ENCODE measurements at places on chromosomes 5 and 9.

GRCh38 chr5:89668821-89669220, 740.7 kb downstream of the CETN3 start:
- no peak overlapping the region for H3K27ac ChIP-seq
- DNase-seq = no peak
- no peaks in the 10 kb centered on the region for H3K27me3 ChIP-seq
- no peaks in the 10 kb centered on the region for H3K4me1 ChIP-seq

DNA sequence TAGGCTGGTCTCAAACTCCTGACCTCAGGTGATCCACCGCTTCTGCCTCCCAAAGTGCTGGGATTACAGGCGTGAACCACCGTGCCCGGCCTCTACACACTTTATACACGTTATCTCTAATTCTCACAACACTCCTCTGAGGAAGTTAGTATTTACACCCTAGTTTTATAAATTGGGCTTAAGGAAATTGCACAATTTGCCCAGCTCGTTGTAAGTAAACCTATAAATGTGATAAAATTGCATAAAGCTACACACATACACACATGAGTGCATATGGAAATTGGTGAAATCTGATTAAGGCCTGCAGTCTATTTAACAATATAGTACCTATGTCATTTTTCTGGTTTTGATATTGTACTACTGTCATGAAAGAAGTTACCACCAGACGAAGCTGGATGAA, 4.4 kb upstream of the SLC4A9 start:
- no peaks in the 10 kb centered on the region for H3K36me3 ChIP-seq
- peaks cover 7% of the 10 kb centered on the region for H3K27me3 ChIP-seq
- no peak overlapping the region for H3K4me3 ChIP-seq
- H3K27ac ChIP-seq = no peak overlapping the region
- peaks cover 26% of the 10 kb centered on the region for H3K4me1 ChIP-seq

- H3K36me3 ChIP-seq = no peaks in the 10 kb centered on the region
- no peak overlapping the region for H3K27ac ChIP-seq
- no peaks in the 10 kb centered on the region for H3K27me3 ChIP-seq
- H3K4me3 ChIP-seq = no peak overlapping the region
- DNase-seq = no peak
- no peaks in the 10 kb centered on the region for H3K4me1 ChIP-seq
Observed at GRCh38 chr5:3110371-3110770, 358.9 kb upstream of the IRX2 start.

GRCh38 chr5:32589942-32590869, 4.8 kb downstream of the SUB1 start:
- H3K27ac ChIP-seq = no peak overlapping the region
- peaks cover 57% of the 10 kb centered on the region for H3K36me3 ChIP-seq
- peaks cover 1% of the 10 kb centered on the region for H3K27me3 ChIP-seq

- H3K4me3 ChIP-seq = no peak overlapping the region
- DNase-seq = peak; percentile 24
- peaks cover 25% of the 10 kb centered on the region for H3K4me1 ChIP-seq
- H3K36me3 ChIP-seq = peaks cover 34% of the 10 kb centered on the region
- H3K27ac ChIP-seq = no peak overlapping the region
Observed at GRCh38 chr9:6917162-6917561, 159.4 kb downstream of the KDM4C start.

GRCh38 chr9:136754626-136755301, 3.3 kb downstream of the LCN8 start:
- H3K4me3 ChIP-seq = no peak overlapping the region
- H3K4me1 ChIP-seq = peaks cover 6% of the 10 kb centered on the region
- peaks cover 8% of the 10 kb centered on the region for H3K36me3 ChIP-seq
- no peak for DNase-seq
- no peak overlapping the region for H3K27ac ChIP-seq

- no peak overlapping the region for H3K4me3 ChIP-seq
- no peaks in the 10 kb centered on the region for H3K4me1 ChIP-seq
- no peak for DNase-seq
- no peaks in the 10 kb centered on the region for H3K27me3 ChIP-seq
- H3K36me3 ChIP-seq = no peaks in the 10 kb centered on the region
- H3K27ac ChIP-seq = no peak overlapping the region
Observed at GRCh38 chr5:11305245-11305644, 544.2 kb upstream of the DAP start.

- H3K36me3 ChIP-seq = no peaks in the 10 kb centered on the region
- no peak for DNase-seq
- H3K4me3 ChIP-seq = no peak overlapping the region
- no peak overlapping the region for H3K27ac ChIP-seq
- H3K4me1 ChIP-seq = no peaks in the 10 kb centered on the region
- H3K27me3 ChIP-seq = no peaks in the 10 kb centered on the region
Observed at GRCh38 chr5:146962801-146963355, 84.3 kb upstream of the PPP2R2B start.

- peak; percentile 76 for DNase-seq
- H3K36me3 ChIP-seq = peaks cover 37% of the 10 kb centered on the region
- no peak overlapping the region for H3K27ac ChIP-seq
- peaks cover 20% of the 10 kb centered on the region for H3K4me1 ChIP-seq
- H3K27me3 ChIP-seq = no peaks in the 10 kb centered on the region
Observed at GRCh38 chr5:34914671-34915138, 599 bp downstream of the RAD1 start.

GRCh38 chr9:9246726-9247125, 1366.1 kb downstream of the PTPRD start:
- H3K27me3 ChIP-seq = no peaks in the 10 kb centered on the region
- H3K36me3 ChIP-seq = no peaks in the 10 kb centered on the region
- H3K27ac ChIP-seq = no peak overlapping the region
- no peak overlapping the region for H3K4me3 ChIP-seq

DNA sequence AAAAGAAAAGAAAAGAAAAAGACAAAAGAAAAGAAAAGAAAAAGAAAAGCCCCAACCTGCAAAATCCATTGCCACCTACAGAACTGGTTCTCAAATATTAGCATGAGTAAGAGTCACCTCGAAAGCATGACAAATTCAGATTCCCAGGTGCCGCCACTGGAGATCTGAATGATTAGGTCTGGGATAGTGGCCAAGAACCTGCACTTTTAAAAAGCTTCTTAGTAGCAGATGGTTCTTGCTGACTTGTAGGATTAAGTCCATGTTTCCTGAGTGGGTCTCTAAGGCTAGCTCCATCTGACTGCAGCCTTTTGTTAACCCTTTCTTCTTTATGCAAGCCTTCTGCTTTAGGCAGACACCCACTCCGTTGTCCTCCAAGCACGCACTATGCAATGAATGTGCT, 178.5 kb upstream of the CDH18 start:
- no peak overlapping the region for H3K4me3 ChIP-seq
- H3K27me3 ChIP-seq = no peaks in the 10 kb centered on the region
- H3K36me3 ChIP-seq = no peaks in the 10 kb centered on the region

GRCh38 chr5:66958980-66959641, 237.5 kb downstream of the CD180 start:
- DNase-seq = peak; percentile 40
- no peak overlapping the region for H3K27ac ChIP-seq
- no peaks in the 10 kb centered on the region for H3K36me3 ChIP-seq
- no peaks in the 10 kb centered on the region for H3K27me3 ChIP-seq

- DNase-seq = peak; percentile 92
- peak overlapping the region; percentile 99 for H3K4me3 ChIP-seq
- H3K36me3 ChIP-seq = peaks cover 24% of the 10 kb centered on the region
- H3K27ac ChIP-seq = peak overlapping the region; percentile 97
Observed at GRCh38 chr9:83956436-83957247, 23.4 kb downstream of the HNRNPK start.

- peak within 1 kb of the TSS; percentile 93 for H3K4me3 ChIP-seq
- peaks cover 34% of the 10 kb centered on the region for H3K27me3 ChIP-seq
- DNase-seq = peak; percentile 95
- H3K27ac ChIP-seq = peak within 1 kb of the TSS; percentile 89
- H3K4me1 ChIP-seq = peaks cover 33% of the 10 kb centered on the region
- peaks cover 2% of the 10 kb centered on the region for H3K36me3 ChIP-seq
Observed at GRCh38 chr5:178113141-178113787, at the start of gene N4BP3. N4BP3 (plus strand) TSS chr5:178113532; CDS start chr5:178119584, 6,052 bp downstream.

GRCh38 chr5:159444441-159445082, 114.3 kb upstream of the IL12B start:
- H3K27ac ChIP-seq = no peak overlapping the region
- H3K27me3 ChIP-seq = peaks cover 62% of the 10 kb centered on the region
- H3K36me3 ChIP-seq = no peaks in the 10 kb centered on the region
- no peak overlapping the region for H3K4me3 ChIP-seq
- peak; percentile 61 for DNase-seq

GRCh38 chr5:74073257-74073656, 447.3 kb downstream of the ARHGEF28 start:
- no peaks in the 10 kb centered on the region for H3K36me3 ChIP-seq
- no peak overlapping the region for H3K4me3 ChIP-seq
- DNase-seq = no peak

- DNase-seq = no peak
- peak overlapping the region; percentile 37 for H3K4me3 ChIP-seq
- H3K36me3 ChIP-seq = peaks cover 50% of the 10 kb centered on the region
- no peaks in the 10 kb centered on the region for H3K27me3 ChIP-seq
- peaks cover 58% of the 10 kb centered on the region for H3K4me1 ChIP-seq
Observed at GRCh38 chr5:139566611-139567010, 5.5 kb downstream of the UBE2D2 start.

- H3K4me1 ChIP-seq = no peaks in the 10 kb centered on the region
- H3K27me3 ChIP-seq = no peaks in the 10 kb centered on the region
- H3K36me3 ChIP-seq = no peaks in the 10 kb centered on the region
- H3K27ac ChIP-seq = no peak overlapping the region
- DNase-seq = no peak
Observed at GRCh38 chr5:32686799-32687498, 24.2 kb upstream of the NPR3 start.

GRCh38 chr9:130995086-130996011, 13.6 kb upstream of the LAMC3 start:
- H3K27ac ChIP-seq = no peak overlapping the region
- no peak for DNase-seq
- H3K4me3 ChIP-seq = no peak overlapping the region
- H3K36me3 ChIP-seq = no peaks in the 10 kb centered on the region
- H3K4me1 ChIP-seq = peaks cover 1% of the 10 kb centered on the region

DNA sequence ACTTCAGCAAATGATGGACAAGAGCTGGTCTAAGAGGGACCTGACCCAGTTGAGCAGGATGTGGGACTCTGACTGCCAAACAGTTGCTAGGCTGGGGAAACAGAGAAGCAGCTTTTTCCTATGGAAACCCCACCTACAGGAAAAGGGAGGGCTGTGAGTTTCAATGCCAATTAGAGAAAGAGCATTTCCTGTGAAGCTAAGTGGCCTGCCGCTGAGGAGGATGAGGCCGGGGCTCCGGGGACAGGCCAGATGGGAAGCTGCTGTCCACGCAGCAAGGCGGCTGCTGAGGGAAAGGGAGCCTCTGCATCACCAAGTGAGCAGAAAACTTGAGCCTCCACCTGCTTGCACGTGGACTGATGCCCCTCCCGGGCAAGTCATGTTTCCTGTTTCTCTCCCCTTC, at the start of gene PCDH12:
Gene PCDH12, minus strand, starts transcription at position 90 of the 400 bp plus-strand sequence. CDS start 351 bp downstream, outside the sequence.
- DNase-seq = peak; percentile 79
- peaks cover 46% of the 10 kb centered on the region for H3K4me1 ChIP-seq
- peak within 1 kb of the TSS; percentile 93 for H3K27ac ChIP-seq
- H3K36me3 ChIP-seq = no peaks in the 10 kb centered on the region

- no peak overlapping the region for H3K27ac ChIP-seq
- H3K4me3 ChIP-seq = no peak overlapping the region
- no peaks in the 10 kb centered on the region for H3K36me3 ChIP-seq
Observed at GRCh38 chr5:103600086-103600485, 37.5 kb upstream of the NUDT12 start.

DNA sequence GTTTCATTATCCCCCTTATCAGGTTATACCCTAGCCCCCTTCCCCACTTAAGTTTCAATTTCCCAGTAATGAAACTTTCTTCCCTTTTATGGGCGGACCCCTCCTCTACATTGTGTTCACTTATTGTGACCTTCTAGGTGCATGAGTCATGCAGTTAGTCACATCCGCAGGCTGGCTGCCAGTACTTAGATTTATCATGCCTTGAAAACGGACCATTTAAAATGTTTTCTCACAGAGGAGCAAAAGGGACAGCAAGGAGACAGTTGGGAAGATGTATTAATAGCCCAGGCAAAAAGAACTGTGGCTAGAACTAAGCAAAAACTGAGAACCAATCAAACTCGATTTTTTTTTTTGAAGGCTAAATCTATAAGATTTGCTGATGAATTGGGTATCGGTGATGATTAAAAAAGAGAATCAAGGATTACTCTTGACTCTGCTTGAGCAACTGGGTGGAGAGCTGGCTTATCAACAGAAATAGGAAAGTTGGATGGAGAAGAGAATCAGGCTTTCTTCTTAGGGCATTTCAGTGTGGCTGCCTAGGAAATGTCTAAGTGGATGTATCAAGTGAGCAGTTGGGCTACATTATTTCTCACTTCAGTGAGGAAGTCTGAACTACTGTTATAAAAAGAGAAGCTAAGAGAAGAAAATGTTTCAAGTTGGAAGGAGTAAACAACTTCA, 615.0 kb downstream of the HINT1 start:
- no peaks in the 10 kb centered on the region for H3K27me3 ChIP-seq
- H3K4me3 ChIP-seq = no peak overlapping the region
- H3K36me3 ChIP-seq = no peaks in the 10 kb centered on the region

DNA sequence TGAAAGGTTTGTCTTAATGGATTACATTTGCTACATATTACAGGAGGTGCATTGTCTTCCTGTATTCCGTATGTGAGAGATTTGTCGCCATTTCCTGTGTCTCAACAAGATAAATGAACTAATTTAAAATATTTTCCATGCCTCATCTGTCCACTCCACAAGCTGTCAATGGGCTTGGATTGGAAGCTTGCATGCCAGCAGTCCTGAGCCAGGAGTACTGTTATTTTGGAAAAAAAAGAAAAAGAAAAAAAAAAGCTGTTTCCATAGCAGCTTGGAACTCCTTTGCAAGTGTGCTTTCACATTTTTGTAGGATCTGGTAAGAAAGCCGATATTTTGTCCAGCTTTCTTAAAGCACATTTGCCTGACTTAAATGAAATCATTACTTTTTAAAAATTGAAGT, 330.8 kb downstream of the KDM4C start:
- H3K36me3 ChIP-seq = peaks cover 22% of the 10 kb centered on the region
- peaks cover 2% of the 10 kb centered on the region for H3K4me1 ChIP-seq
- no peak for DNase-seq
- no peak overlapping the region for H3K27ac ChIP-seq
- no peak overlapping the region for H3K4me3 ChIP-seq

DNA sequence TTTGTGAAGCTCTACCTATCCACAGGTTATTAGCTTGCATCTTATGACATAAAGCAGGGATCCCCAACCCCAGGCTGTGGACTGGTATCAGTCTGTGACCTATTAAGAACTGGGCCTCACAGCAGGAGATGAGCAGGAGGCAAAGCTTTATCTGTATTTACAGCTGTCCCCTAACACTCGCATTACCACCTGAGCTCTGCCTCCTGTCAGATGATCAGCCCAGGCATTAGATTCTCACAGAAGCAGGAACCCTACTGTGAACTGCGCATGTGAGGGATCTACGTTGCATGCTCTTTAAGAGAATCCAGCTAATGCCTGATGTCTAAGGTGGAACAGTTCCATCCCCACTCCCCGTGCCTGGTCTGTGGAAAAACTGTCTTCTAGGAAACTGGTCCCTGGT, 19.7 kb downstream of the FBXW11 start:
- no peak overlapping the region for H3K4me3 ChIP-seq
- H3K27me3 ChIP-seq = no peaks in the 10 kb centered on the region
- H3K36me3 ChIP-seq = peaks cover 46% of the 10 kb centered on the region
- no peak for DNase-seq
- H3K27ac ChIP-seq = peak overlapping the region; percentile 69

GRCh38 chr5:82721087-82721410, 356.1 kb downstream of the TMEM167A start:
- no peaks in the 10 kb centered on the region for H3K36me3 ChIP-seq
- no peak for DNase-seq
- peaks cover 1% of the 10 kb centered on the region for H3K27me3 ChIP-seq
- peaks cover 7% of the 10 kb centered on the region for H3K4me1 ChIP-seq
- no peak overlapping the region for H3K4me3 ChIP-seq
- no peak overlapping the region for H3K27ac ChIP-seq

- H3K27me3 ChIP-seq = no peaks in the 10 kb centered on the region
- H3K36me3 ChIP-seq = peaks cover 8% of the 10 kb centered on the region
- DNase-seq = no peak
- no peak overlapping the region for H3K27ac ChIP-seq
- peaks cover 3% of the 10 kb centered on the region for H3K4me1 ChIP-seq
- H3K4me3 ChIP-seq = no peak overlapping the region
Observed at GRCh38 chr5:1509346-1510085, 14.2 kb downstream of the LPCAT1 start.
